ENCODE measurements at places on chromosomes 12 and 14. TPM values are rescaled to one million over a fixed set of nuclear protein-coding genes. Genes with fewer than 3 reads are reported as not detected.

Gene PTPRR
- total RNA-seq, result 3.4 TPM

- DNase-seq, result no peak
- no peak overlapping the region for H3K27ac ChIP-seq
- no peaks in the 10 kb centered on the region for H3K4me1 ChIP-seq
- no peaks in the 10 kb centered on the region for H3K27me3 ChIP-seq
- H3K36me3 ChIP-seq, result no peaks in the 10 kb centered on the region
Observed at GRCh38 chr14:74913986-74914573, 9.0 kb downstream of the RPS6KL1 start.

DNA sequence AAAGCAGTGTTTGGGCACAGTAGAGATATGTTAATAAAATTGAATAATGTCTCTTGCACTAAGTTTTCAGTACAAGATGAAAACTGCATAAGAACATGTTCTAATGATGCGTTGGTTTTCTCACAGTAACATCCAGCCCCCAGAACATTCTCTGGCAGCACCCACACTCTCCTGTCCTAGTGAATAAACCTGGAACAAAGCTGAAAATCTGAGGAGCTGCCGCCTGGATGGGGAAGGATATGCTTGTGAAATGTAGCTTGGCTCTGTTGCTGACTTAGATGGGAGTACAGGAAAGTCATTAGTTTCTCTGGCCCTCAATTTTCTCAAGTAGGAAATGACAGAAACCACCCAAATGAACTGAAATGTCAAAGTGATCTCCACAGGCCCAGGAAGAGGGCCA is 323.8 kb downstream of the APAF1 start:
- H3K36me3 ChIP-seq, result no peaks in the 10 kb centered on the region
- no peak for DNase-seq
- H3K27ac ChIP-seq, result no peak overlapping the region
- H3K4me3 ChIP-seq, result no peak overlapping the region

DNA sequence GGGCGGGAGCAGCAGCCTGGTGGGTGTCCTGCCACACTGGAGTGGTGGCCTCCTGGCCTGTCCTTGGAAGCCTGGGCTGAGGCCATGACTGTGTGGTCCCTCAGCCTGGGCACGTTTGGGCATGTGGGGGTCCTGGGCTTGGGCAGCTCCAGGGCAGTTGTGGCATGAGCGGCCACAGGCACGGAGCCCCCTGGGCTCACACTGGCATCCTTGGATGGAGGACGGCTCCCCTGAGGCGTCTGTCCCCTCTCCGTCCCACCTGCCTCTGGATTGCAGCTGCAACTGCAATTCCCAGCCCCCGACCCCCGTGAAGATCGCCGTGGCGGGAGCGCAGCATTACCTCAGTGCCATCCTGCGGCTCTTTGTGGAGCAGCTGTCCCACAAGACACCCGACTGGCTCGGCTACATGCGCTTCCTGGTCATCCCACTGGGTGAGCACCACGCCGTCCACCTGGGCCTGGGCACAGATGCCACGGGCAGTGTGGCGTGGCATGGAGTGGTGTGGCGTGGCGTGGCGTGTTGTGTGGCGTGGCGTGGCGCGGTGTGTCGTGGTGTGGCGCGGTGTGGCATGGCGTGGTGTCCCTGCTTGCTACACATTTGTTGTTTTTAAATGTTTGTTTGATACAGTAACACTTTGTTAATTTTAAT is 15.1 kb upstream of the TEX22 start:
- H3K27me3 ChIP-seq, result no peaks in the 10 kb centered on the region
- no peaks in the 10 kb centered on the region for H3K4me1 ChIP-seq
- DNase-seq, result no peak
- no peak overlapping the region for H3K27ac ChIP-seq

DNA sequence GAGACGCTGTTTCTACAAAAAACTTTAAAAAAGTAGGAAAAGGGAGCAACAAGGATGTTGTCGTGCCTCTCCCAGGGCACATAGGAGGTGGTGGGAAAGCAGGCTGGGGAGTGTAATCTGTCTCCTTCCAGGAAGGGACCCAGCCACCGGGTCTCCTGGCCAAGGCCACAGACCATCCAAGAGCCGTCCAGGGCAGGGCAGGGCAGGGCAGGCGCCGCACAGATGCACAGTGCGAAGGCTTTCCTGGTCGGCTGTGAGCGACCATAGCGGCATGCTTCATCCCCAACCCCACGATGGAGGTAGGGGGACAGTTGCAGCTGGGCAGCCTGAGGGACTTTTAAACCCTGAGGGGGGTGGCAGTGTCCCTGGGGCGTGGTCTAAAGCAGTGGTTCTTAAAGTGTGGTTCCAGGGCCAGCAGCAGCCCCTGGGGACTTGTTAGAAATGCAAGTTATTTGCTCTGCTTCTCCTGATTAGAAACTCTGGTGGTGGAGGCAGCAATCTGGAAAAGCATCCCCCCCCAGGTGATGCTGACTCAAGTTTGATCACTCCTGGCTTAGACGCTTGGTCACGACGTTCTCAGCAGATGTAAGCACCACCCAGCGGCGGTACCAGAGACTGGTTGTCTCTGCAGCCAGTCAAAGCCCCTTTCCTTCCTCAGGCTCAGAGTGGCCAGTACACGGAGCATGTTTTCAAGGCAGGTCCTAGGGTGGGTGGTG is 197.4 kb upstream of the PRMT8 start:
- H3K27ac ChIP-seq, result no peak overlapping the region
- no peak overlapping the region for H3K4me3 ChIP-seq
- no peak for DNase-seq
- no peaks in the 10 kb centered on the region for H3K27me3 ChIP-seq
- no peaks in the 10 kb centered on the region for H3K4me1 ChIP-seq

Gene C14orf132
- 3.0 TPM for total RNA-seq

Gene NINJ2
- not detected for total RNA-seq

DNA sequence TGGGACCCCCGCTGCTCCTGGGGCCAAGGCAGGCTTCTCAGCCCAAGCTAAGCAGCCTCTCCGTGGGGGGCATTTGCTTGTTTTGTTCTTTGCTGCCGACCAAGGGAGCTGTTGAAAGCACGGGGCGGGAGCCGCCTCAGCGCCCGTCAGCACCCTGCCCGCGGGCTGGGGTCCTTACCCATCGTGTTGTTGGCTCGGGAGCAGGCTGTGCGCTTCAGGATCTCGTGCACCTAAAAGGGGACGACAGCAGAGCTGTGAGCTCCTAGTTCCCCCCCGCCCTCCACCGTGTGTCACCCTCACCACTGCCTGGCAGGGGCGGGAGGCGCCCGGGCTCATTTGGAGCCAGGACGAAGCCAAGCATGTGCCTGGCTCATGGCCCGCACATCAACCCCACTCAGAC is 117.5 kb downstream of the ANO2 start:
- DNase-seq, result no peak
- H3K4me3 ChIP-seq, result no peak overlapping the region
- H3K36me3 ChIP-seq, result no peaks in the 10 kb centered on the region
- peaks cover 7% of the 10 kb centered on the region for H3K27me3 ChIP-seq
- no peaks in the 10 kb centered on the region for H3K4me1 ChIP-seq

- no peak overlapping the region for H3K27ac ChIP-seq
- no peak for DNase-seq
- no peak overlapping the region for H3K4me3 ChIP-seq
- H3K36me3 ChIP-seq, result no peaks in the 10 kb centered on the region
Observed at GRCh38 chr12:4954621-4955354, 45.1 kb downstream of the KCNA1 start.

Gene DIO3
- total RNA-seq, result not detected
